ENCODE measurements at places on chromosomes 13 and 19.

GRCh38 chr19:31350693-31351055, 1.4 kb upstream of the TSHZ3 start:
- no peak for DNase-seq

- no peak for DNase-seq
Measured at GRCh38 chr13:106701771-106702341, 133.9 kb upstream of the ARGLU1 start.

GRCh38 chr13:42073683-42074082, 25.2 kb downstream of the DGKH start:
- no peak for DNase-seq

DNA sequence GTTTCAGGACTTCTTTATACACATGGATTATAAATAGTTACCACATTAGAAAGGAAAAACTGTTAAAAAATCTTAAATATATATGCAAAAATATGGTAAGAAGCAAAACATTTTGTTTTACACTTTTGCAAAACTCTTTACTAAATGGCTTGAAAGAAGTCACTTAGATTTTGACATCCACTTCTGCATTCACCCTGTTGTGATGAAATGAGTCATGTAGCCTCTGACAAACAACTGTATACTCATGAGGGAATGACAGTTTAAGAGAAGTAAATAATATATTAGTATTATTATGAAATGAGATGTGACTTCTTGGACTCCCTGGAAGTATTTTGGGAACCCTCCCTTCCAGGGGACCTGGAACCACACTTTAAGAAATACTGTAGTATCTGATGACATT, 275.6 kb downstream of the DACH1 start:
- DNase-seq: no peak

All from MV-4-11 (cell line).